Activated T-cell treated with anti-CD3 and anti-CD28 coated beads for 4 hours (primary cell): ENCODE measurements at places on chromosomes 13 and 19.

GRCh38 chr13:105598529-105598928 lies 936.9 kb downstream of the EFNB2 start:
- no peak for DNase-seq

DNA sequence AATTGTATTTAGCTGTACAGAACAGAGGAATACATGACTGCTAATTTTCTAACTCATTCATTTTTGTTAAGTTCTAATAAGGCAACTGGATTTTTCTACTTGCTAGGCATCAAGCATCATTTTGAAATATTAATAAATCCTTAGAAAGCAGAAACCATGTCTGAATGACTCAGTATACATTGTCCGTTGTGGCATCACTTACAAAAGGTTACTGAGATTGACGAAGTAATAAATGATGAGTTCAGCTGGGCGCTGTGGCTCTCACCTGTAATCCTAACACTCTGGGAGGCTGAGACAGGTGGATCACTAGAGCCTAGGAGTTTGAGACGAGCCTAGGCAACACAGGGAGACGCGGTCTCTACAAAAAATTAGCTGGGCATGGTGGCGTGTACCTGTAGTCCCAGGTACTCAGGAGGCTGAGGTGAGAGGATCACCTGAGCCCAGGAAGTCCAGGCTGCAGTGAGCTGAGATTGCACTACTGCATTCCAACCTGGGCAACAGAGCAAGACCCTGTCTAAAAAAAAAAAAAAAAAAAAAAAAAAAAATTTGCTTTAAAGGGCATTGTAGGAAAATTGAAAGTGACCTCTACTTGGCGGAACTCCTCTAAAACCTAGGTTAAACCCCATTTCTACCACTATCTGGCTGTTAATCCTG lies 36.6 kb downstream of the LHFPL6 start:
- no peak for DNase-seq

GRCh38 chr19:294341-294945 lies 3.2 kb upstream of the PLPP2 start:
- DNase-seq: no peak

- DNase-seq: no peak
Measured at GRCh38 chr13:110089815-110090214, 217.1 kb downstream of the COL4A1 start.

DNA sequence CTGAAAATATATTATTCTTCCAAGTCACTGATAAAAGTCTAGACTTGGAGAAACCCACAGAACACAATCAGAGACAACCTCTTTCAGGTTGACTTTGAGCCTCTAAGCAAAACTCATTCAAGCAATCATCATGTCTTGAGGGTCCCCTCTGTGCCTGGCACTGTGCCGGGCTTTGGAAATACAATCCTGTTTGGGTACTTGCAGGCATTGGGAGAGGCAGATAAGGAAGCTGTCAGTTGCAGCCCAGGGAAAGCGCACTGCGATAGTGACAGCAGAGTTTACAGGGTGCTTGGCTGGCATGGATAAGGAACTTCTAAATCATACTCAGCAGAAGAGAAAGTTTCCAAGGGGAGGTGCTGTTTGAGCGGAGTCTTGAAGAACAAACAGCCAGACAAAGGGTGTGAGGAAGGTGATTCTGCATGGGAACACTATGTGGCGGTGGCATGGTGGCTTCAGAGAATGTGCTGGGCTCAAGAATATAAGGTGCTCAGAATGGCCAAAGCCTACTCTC lies 9.1 kb downstream of the SERP2 start:
- DNase-seq: no peak

GRCh38 chr19:18297308-18297707 lies 15.9 kb upstream of the JUND start:
- DNase-seq: no peak
